ENCODE measurements at places on chromosomes 4 and X. TPM values are rescaled to one million over a fixed set of nuclear protein-coding genes. Genes with fewer than 3 reads are reported as not detected.

DNA sequence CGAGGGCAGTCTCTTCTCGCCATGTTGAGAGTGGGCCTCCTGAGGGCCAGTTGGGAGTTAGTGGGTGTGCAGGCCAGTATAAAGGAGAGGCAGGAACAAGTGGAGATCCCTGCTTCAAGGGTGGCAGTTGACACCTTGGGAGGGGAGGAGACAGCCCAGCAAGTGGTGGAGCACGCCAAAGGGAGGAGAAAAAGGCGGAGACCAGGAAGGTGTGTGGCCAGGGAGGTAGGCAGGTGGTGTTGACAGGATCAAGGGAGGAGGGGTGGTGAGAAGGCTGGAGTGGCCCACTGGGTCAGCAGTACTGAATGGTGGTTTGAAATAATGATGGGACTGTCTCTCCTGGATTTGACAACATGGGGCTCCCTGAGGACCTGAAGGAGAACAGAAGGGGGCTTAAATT is 32.6 kb downstream of the ZNF185 start:
- no peak for DNase-seq

GC gene
- total RNA-seq, result not detected

- no peak for DNase-seq
Observed at GRCh38 chrX:17295791-17296190, 79.2 kb upstream of the NHS start.

DNA sequence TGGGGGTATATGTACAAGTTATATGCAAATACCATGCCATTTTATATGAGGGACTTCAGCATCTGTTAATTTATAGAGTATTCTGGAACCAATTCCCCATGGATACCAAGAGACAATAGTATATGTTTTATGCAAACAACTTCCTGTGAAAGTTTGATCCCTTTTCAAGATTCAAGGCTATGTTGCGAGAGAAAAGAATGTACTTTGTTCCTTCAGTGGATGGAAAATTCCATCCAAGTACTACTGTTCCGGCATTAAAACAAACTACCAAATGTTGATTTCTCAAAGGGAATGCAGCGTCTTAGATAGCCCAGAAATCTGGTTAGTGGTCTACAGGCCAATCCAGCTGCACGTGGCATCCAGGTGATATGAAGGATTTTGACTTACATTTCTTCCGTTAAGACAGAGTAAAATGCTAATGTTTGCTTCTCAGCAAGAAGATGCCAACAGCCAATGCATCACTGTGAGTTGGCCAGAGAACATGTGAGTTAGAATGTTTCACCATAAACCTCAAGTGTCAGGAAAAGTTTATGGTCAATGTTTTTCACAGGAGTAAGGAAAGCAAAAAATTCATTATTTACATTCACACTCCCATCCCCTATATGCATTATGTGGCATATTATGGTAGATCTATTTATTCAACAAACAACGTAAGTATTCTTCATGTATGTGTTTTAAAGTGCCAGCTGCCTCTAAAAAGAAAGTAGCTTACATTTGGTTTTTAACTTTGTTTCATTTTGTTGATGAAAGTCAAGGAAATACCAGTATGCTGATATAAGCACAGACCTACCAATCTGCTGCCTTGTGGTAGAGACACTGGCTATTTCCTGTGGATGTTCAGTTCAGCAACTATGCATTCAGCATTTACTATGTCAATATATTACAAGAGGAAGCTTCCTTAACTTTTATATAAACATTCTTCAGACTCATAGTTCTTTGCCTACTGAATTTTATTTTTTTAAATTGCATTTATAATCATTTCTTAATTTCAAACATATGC is 44.4 kb downstream of the METTL14 start:
- DNase-seq, result no peak

DNA sequence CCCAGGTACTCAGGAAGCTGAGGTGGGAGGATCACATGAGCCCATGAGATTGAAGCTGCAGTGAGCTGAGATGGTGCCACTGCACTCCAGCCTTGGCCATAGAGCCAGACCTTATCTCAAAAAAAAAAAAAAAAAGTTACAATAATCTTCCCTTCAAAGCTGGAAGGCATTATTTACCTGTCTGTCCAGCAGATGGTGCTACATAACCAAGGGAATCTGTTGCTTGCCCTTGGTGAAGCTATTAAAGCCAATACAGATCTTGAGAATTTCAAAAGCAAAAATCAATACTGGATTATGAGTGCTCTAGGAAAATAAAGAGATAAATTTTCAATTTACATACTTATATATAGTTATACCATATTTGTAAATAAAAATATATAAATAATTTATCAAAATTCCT is 25.9 kb downstream of the PKD2 start:
- DNase-seq, result peak; percentile 82

Measured in SK-MEL-5 (cell line).